ENCODE measurements at places on chromosomes 2 and 18.

- DNase-seq = no peak
Observed at GRCh38 chr2:174870787-174871186, 106.5 kb upstream of the CHRNA1 start.

DNA sequence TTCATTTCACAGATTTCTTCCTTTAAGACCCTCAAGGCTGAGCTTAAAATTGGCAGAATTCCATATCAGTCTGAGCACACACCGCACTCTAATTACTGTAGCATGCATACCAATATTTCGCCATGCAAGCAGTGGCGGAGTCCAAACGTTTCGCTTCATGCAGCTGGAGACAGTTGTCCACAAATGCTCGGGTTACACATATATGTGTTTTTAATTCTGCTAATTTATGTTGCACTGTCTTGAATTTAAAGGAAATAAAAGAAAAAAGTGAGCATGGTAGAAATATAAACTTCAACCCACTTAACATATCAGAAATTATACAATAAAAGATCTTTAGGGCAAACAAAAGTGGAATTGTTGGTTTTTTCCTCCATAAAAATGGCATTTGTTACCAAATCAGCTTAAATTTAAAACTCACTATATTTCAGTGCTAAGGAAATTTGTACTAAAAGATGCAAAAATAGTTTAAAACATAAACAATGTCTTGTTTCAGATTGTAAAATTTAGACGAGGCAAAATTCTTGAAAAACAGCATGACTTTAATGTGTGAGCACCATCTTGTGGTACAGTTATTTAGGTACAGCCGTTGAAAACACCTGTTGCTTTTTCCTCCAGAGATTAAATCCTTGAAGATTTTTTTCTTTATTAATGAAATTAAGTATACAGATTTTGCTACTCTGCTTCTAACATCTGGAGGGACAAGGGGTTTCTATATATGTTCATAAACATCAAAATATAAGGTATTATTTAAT, 24.1 kb upstream of the KANSL1L start:
- DNase-seq = peak; percentile 55

GRCh38 chr2:123659120-123659519, 366.0 kb upstream of the CNTNAP5 start:
- no peak for DNase-seq

DNA sequence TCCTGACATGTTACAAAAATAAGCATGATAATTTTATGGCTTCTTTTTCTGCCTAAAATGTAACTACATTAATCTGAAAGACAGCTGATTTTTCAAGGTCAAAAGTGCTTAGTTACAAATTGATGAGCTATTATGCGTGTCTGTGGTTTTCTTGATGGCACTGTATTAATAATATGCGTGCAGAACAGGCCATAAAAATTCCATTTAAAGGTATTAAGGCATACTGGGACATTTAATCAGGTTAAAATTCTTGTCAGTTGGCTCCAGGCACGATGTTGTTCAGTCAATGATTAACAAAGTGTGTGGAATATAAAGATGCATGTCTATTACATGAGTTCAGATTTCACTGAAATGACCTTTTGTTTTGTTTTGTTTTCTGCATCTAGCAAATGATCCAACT, 420.1 kb upstream of the ZNF804A start:
- no peak for DNase-seq

DNA sequence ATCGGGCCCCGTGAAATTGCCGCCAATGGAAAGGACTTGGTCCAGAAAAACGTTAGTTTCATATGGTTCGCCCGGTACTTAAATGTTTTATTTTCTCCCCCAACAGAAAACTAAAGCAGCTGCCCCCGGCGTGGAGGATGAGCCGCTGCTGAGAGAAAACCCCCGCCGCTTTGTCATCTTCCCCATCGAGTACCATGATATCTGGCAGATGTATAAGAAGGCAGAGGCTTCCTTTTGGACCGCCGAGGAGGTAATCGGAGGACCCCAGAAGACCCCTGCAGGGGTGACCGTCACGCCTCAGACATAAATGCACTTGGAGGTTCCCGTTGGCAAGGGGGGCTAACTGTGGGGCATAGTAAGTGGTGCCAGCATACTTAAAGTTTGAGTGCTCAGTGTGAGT, 742 bp downstream of the RRM2 start:
- no peak for DNase-seq

DNA sequence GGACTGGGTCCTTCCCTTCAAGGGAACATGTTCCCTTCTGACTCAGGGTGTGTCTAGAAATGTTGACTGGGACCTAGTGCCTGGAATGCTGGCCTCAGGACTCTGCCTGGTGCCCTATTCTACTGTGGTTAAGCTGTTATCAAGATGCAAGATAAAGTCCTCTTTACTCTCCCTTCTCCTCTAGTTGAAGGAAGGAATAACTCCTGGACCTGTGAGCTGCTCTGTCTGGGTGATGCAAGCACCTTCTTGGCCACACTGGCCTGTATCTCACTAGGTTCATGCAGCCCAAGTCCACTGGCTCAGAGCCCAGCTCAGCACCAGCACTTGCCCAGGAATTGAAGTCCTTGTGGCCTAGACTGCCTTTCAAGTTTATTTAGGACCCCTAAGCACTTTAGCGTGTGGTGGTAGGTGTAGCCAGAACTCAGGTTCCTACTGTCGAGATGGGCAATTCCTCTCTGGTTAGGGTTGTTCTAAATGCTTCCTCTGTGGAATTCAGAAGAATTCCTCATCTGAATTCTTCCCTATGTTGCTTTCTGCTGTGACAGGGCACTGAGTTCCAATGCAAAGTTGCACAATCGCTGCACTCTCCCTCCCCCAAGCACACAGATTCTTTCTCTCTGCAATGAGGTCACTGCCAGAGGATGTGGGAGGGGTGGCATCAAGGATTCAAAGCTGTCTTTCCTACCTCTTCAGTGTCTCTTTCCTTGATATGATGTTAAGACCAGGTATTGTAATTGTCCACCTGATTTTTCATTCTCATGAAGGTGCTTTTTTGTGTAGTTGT, 54.7 kb downstream of the VWC2L start:
- DNase-seq = no peak

DNA sequence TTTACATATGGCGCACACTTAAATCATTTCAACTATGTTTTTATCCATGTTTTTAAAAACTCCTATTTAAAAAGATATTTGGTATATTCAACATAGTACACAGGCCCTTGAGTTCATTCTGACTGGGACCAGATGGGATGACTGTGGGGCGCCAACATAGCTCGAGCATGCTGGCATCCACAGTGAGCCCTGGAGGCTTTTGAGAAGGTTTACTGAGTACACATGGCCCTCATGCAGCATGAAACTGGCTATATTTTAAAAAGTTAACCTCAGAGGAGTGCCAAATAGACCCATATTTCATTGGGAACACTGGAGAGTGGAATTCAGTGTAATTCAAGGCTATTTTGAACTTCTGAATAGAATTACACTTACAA, 83.6 kb downstream of the CCDC85A start:
- DNase-seq = no peak

- peak; percentile 1 for DNase-seq
Observed at GRCh38 chr2:201712726-201713125, 14.3 kb upstream of the MPP4 start.
